ENCODE measurements at places on chromosomes 7 and 10. TPM values are rescaled to one million over a fixed set of nuclear protein-coding genes. Genes with fewer than 3 reads are reported as not detected.

LDB3 gene
- under 0.01 TPM for total RNA-seq

SFTPA1 gene
- total RNA-seq: not detected

NEUROG3 gene
- total RNA-seq: not detected

CHST15 gene
- 10.7 TPM for total RNA-seq

TMEM213 gene
- not detected for total RNA-seq

SEM1 gene
- 18.0 TPM for total RNA-seq

CAMK1D gene
- total RNA-seq: 3.7 TPM

IGF2BP3 gene
- total RNA-seq: 16.5 TPM

NUP205 gene
- 101 TPM for total RNA-seq

CALCR gene
- not detected for total RNA-seq

KLHDC10 gene
- 26.6 TPM for total RNA-seq

UPK3BL2 gene
- 3.7 TPM for total RNA-seq

ARL5B gene
- 7.7 TPM for total RNA-seq

VSIR gene
- total RNA-seq: 15.2 TPM

STAG3 gene
- 1.6 TPM for total RNA-seq

MAGI2 gene
- 10.8 TPM for total RNA-seq

TRA2A gene
- 34.6 TPM for total RNA-seq

KCNIP2 gene
- total RNA-seq: 1.2 TPM

TAS2R41 gene
- total RNA-seq: not detected

URGCP gene
- total RNA-seq: 26.4 TPM

GPAM gene
- 10.6 TPM for total RNA-seq

HGF gene
- total RNA-seq: 345 TPM

WNT8B gene
- total RNA-seq: not detected

DNMBP gene
- total RNA-seq: 38.3 TPM

TRDMT1 gene
- total RNA-seq: 7.3 TPM

CLDN15 gene
- 3.3 TPM for total RNA-seq

TMEM130 gene
- total RNA-seq: not detected

PBLD gene
- 2.2 TPM for total RNA-seq

PLXNA4 gene
- total RNA-seq: 2.2 TPM

ZPBP gene
- not detected for total RNA-seq

INHBA gene
- total RNA-seq: 2.5 TPM

MMP21 gene
- not detected for total RNA-seq

VWA2 gene
- total RNA-seq: under 0.01 TPM

HMX3 gene
- total RNA-seq: not detected

CH25H gene
- total RNA-seq: 0.78 TPM

RTKN2 gene
- 0.37 TPM for total RNA-seq

LIPJ gene
- 0.73 TPM for total RNA-seq

DPYSL4 gene
- total RNA-seq: 1.6 TPM

MBL2 gene
- total RNA-seq: not detected

AMPH gene
- total RNA-seq: 4.3 TPM

PNLIPRP1 gene
- total RNA-seq: not detected

GNG11 gene
- total RNA-seq: 74.1 TPM

LRRN3 gene
- total RNA-seq: 0.37 TPM

ANKRD1 gene
- total RNA-seq: not detected

SORBS1 gene
- total RNA-seq: 0.20 TPM

ZNF117 gene
- 5.1 TPM for total RNA-seq

C10orf105 gene
- under 0.01 TPM for total RNA-seq

DLX6 gene
- not detected for total RNA-seq

SPDYE9 gene
- total RNA-seq: not detected

Data from subcutaneous preadipocyte (primary cell).